ENCODE measurements at places on chromosomes 7 and 10.

- DNase-seq = no peak
These were observed 33.3 kb upstream of the OTUD1 start for GRCh38 chr10:23405540-23405939.

DNA sequence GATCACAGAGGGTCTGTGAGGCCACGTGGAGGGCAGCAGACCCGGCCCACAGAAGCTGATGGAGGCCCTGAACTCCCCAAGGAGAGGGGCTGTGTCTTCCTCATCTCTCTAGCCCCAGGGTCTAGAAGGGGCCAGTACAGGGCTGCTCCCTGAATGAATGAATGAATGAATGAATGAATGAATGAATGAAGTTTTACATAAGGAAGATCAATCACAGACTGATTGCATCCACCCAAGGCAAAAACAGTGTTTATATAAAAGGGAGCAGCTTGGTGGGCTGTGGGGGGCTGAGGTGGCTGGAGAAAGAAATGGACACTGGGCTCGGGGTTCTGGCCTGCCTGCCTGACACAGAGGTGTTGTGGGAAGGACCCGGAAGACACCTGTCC is 4.9 kb upstream of the NSUN5 start:
- no peak for DNase-seq

GRCh38 chr10:110457851-110458250 is 39.9 kb upstream of the DUSP5 start:
- no peak for DNase-seq

DNA sequence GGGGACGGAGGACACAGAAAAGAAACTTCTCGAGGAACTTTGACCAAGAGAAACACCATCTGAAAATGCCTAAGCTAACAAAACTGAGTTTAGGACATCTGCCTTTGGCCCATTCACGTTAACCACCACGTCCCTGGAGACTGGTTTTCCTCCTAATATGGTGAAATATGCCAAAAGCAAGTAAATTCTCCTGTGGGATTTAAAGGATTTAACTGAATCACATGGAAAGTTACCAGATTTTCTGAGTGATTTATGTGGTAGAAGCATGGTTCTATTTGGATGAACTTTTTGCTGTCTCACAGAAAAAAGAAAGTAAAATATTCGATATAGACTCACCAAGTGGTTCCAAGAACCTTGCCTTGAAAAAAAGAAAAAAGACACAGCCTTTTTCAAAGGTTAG is 30.4 kb upstream of the BMPER start:
- DNase-seq = no peak

- DNase-seq = no peak
These were observed 117.7 kb downstream of the APBB1IP start for GRCh38 chr10:26555719-26556368.

GRCh38 chr7:155247479-155248365 is 50.0 kb upstream of the INSIG1 start:
- DNase-seq = no peak

- DNase-seq = no peak
These were observed 37.1 kb downstream of the COL1A2 start for GRCh38 chr7:94431619-94432280.

Measured in mesothelial cell of epicardium (in vitro differentiated cells).